HepG2 (cell line): ENCODE measurements at places on chromosomes 7 and 10.

- no peak for DNase-seq
These were observed 322.5 kb upstream of the ZMIZ1 start for GRCh38 chr10:78746155-78746763.

DNA sequence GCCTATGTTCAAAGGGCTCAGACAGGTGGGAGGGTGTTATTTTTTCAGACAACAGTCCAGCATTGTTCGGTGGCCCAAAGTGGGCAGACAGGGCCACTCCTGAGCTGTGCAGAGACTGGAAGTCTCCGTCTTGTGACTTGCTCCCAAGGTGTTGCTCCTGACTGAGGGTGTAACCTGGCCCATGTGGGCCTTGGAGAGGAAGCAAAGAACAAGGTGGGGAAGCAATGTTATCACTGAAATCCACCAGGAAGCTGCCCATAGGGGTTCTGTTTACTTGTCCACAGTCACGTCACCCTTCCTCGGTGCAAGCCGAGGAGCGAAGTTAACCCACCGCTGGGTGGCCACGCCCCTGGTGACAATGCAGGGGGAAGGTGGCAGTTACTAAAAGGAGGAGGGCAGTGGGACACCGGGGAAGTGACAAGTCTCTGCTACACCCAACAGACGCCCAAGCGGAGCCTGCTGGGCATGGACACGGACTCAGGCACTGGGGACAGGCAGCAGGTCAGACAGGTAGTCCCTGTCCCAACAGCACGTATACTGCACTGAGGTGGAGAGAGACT lies 311.6 kb upstream of the MKI67 start:
- DNase-seq: no peak

- DNase-seq: no peak
These were observed 93.6 kb downstream of the ARHGAP22 start for GRCh38 chr10:48511066-48511874.

- DNase-seq: no peak
These were observed 396.3 kb upstream of the POM121L12 start for GRCh38 chr7:52639126-52639525.

DNA sequence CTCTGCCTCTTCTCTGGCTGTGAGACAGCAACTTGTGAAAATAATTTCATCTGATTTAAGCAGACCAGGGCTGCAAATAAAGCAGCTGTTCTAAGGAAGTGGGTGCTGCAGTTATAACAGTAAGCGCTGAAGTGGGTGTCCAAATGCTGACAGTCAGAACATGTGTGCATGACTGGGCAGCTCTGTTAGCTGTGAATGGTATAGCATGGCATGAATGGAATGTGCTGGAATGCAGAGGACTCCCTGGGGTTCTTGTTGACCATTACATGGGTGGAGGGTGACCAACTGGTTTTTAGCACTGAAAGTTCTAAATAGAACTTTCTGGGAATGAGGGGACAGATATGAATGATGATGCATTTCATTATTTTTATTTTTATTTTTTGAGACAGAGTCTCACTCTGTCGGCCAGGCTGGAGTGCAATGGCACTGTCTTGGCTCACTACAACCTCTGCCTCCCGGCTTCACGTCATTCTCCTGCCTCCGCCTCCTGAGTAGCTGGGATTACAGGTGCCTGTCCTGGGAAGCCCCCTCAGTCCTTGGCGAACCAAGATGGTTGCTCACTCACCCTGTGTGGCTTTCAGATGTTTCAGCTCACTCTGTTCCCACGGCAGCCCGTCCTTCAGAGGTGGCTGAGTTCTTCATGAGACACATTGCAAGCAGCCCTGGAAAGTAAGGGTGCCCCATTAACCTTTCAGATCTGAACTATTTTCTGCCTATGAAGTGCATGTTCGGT lies 319.8 kb upstream of the PHYHIPL start:
- peak; percentile 84 for DNase-seq

GRCh38 chr10:132585732-132586722 lies 48.4 kb downstream of the INPP5A start:
- no peak for DNase-seq

GRCh38 chr10:20363684-20364083 lies 533.4 kb downstream of the NEBL start:
- no peak for DNase-seq

GRCh38 chr7:115731796-115732471 lies 298.6 kb downstream of the TFEC start:
- DNase-seq: no peak
